ENCODE measurements at places on chromosomes 7 and 10.
A peak's percentile ranks its signal among the peaks of the same experiment; 100 is the strongest.

DNA sequence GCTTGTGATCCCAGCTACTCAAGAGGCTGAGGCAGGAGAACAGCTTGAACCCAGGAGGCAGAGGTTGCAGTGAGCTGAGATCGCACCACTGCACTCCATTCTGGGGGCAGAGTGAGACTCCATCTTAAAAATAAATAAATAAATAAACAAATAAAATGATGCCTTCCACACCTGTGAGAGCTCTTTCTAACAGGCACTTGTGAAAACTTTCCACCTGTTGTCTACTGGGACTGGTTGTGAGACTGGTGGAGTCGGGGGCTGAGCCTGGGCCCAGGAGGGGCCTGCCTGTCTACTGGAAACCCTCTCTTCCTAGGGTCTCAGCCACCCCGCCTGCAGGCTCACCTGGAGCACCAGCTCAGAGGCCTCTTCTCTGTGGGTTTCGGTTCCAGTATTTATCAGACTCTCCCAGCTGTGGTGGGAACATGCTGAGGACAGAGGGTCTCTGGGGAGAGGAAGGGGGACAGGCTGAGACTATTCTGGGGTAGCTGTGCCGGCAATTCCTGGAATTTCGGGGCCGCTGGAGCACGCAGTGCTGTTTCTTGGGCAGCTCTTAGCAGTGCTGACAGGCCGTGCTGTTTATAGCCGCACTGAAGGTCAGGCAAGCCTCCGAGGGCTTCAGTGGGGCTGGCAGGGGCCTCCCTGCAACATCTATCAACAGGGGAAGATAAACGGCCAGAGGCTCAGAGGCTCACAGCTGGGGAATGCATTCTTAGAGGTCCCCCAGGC, 3.8 kb downstream of the LDB3 start:
- DNase-seq: peak; percentile 37

- DNase-seq: no peak
Observed at GRCh38 chr7:26550492-26550891, 258.8 kb downstream of the SNX10 start.

DNA sequence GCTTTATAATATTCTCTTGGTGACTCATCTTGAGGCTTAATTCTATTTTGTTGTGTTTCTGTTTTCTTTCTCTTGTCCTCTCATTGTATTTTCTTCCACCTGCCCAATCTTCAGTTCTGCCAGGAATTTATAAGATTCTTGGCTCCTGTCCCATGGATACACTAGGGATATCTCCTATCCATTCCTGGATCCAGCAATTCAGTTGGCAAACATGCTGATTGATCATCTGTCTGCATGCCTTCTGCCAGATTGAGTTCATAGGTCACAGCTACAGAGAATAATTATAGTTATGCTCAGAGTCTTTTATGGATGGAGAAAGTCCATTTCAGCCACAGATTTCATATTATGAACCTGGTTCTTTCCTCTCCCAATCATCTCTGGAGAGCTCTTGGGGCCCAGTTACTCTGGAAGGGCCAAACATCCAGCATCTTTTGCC, 140.4 kb upstream of the MAGI2 start:
- DNase-seq: no peak

DNA sequence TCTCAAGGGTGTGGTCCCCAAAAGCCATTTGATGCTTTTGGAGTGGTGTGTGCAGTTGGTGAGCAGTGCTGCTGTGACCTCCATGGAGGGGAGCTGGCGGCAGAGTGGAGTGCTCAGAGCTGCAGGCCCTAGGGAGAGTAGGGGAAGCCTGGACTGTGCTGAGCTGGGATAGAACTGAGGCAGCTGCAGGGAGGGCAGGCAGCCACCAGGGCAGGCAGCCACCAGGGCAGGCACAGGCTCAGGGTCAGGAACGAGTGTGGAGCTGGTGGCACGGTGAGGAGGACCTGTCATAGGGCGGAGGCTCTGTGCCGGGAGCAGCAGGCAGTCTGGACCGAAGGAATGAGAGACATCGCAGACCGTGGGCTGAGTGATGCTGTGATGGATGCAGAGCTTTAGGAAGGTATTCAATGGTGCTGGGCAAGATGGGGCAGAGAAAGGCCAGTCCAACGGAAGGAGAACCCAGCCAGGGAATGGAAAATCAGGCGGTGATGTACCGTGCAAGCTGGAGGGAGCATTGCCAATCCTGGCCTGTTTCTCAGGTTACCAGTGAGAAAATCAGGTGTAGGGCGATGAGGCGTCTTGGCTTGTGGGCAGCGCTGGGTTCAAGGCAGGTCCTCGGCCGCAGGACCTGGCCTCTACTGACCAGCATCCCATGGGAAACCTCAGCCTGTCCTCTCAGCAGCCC, 152.6 kb downstream of the CAMK1D start:
- DNase-seq: no peak

GRCh38 chr10:13512564-13512963, 16.2 kb downstream of the BEND7 start:
- DNase-seq: no peak

DNA sequence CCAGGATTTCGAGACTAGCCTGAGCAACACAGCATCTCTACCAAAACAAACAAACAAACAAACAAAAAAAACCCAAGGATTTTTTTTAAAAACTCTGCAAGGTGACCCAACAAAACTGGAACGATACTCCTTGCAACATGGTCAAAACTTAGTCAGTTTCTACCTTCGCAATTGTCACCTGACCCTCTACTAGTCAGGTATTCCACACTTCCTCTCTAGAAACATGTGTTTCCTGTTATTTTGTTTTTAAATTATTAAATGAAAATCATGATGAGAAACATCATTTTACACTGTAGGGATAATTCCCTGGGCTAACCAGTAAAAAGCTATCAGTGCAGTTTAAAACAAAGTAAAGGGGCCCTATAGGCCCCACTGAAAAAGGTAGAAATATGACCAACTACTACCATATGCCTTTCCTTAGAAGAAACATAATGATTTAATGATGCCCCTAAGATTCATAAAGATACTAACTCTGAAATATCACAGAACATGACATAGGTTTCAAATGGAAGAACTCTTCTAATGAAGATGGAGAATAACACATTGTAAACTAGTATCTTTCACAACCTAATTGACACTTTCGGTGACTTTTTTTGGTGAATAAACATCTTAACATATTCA, 8.7 kb downstream of the BRAF start:
- DNase-seq: no peak

- no peak for DNase-seq
Observed at GRCh38 chr7:119748251-119748860, 524.6 kb upstream of the KCND2 start.

- peak; percentile 44 for DNase-seq
Observed at GRCh38 chr7:91239171-91239604, 25.0 kb upstream of the FZD1 start.

Data from adipocyte (in vitro differentiated cells).